Activated T-cell treated with anti-CD3 and anti-CD28 coated beads for 48 hours (primary cell): ENCODE measurements at places on chromosomes 13 and 19.

- DNase-seq, result no peak
Observed at GRCh38 chr13:20512042-20512683, 13.5 kb downstream of the CRYL1 start.

DNA sequence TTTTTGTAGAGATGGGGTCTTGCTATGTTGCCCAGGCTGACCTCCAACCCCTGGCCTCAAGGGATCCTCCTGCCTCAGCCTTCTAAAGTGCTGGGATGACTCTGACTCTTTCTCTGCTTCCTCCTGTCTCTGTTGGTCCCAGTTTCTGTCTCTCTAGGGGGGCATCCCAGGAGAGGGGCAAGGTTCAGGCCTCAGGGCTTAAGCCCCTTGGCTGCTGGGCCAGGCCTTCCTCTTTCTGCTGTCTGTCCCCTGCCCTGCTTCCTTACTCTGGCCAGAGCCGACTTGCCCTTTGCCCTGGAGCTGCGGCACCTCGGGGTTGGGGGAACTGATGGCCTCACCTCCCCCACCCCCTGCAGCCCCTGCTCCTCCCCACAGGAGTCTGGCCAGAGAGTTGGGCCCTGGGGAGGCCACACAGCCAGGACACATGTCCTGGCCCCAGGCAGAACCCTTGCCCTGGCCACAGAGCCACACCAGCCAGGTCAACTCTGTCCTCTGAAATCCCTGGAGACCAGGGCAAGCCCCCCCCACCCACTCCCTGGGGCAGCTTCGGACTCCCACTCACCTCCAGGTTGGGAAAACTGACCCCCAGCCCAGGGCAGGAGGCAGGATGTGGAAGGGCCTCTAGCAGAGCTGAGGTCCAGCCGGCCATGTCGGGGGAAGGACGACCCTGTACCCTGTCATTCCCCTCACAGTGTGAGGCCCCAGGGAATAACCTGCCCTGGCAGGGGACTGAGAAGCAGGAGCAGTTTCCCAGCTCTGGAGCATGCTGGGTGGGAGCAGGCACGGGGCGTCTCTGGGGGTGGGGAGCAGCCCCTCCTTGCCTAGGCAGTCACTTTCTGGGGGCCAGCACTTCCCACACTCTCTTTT is 23.7 kb downstream of the CEBPA start:
- no peak for DNase-seq

DNA sequence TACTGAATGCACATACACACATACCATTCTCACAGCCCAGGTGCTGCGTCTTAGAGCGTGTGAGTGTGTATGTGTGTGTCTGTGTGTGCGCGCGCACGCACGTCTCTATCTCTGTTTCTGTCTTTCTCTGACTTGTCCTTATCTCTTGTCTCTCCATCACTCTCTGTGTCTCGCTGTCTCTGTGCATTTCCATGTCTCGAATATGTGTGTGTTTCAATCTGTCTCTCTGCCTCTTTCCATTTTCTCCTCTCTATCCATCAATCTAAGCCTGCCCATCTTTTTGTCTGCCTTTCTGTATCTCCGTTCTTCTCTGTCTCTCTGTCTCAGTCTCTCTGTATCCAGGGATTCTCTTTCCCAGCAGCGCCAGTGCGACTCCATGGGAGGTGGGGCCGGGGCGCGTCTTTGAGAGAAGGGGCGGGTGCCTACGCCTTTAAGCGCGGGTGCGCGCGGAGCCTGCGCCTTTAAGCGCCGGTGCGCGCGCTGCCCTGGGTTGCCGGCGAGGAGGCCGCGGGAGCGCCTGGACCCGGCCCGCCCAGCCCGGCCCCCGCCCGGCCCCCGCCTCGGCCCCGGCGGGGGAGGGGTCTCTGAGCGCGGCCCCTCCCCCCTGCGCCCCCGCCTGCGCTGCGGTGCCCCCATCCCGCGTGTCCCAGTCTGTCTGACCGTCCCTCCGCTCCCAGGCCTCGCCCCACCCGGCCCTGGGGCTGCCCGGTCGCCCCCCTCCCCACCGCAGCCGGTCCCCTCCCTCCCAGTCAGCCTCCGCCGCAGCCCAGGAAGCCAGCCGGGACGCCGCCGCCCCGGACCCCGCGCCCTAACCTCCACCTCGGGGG is at the start of gene LRFN3:
Gene LRFN3 (plus strand): TSS at position 464 of the 827 bp plus-strand sequence. CDS start 3,052 bp downstream, outside the sequence.
- peak; percentile 66 for DNase-seq

DNA sequence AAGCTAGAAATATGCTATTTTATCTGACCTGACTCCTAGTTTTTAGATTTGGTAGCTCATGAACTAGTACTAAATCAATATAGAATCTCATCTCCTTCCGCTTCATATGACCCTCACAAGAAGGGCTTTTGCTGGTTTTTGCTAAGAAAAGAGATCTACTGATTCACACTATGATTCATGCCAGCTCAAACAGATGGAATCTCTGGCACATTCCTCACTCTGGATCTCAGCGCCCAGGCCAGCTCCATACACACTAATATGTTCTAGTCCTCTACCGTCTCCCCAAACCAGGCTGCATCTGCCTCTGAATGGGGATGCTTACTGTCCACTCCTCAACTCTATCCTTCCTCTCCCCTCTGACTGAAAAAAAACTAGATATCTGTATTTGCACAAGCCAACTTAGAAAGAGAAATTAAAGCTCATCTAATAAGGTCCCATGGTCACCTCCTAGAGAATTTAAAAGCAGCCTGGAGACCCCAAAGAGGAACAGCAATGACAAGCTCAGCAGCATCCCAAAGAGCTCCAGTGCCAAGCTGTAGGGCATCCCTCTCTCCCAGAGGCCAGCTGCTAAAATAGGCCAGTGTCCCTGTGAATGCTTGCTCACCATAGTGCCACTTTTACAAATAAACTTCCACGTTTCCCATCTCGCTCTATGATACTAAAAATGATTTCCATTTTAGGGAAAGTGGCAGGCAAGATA is 74.9 kb downstream of the LHFPL6 start:
- no peak for DNase-seq

GRCh38 chr13:24684600-24684998 is 4.4 kb downstream of the ATP12A start:
- DNase-seq, result no peak
